ENCODE measurements at places on chromosomes 7 and 10.

- no peak for DNase-seq
These were observed 90.2 kb upstream of the FAM20C start for GRCh38 chr7:102047-102711.

- DNase-seq = no peak
These were observed 23.7 kb downstream of the PHTF2 start for GRCh38 chr7:77822269-77822668.

DNA sequence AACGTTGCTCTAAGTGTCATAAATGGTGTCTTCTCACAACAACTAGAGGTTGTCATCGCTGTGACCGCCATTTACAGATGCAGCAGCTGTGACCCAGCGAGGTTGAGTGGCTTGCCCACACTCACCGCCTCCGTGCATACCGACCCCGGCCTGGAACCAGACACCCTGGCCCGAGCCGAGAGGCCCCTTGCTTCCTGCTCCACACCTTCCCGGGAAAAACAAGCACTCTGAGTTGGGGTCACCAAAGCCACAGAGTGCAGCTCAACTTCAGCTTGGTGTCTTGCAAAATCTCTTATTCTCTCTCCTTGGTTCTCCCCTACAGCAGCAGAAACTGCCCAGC is 115.7 kb upstream of the PPP2R2D start:
- no peak for DNase-seq

DNA sequence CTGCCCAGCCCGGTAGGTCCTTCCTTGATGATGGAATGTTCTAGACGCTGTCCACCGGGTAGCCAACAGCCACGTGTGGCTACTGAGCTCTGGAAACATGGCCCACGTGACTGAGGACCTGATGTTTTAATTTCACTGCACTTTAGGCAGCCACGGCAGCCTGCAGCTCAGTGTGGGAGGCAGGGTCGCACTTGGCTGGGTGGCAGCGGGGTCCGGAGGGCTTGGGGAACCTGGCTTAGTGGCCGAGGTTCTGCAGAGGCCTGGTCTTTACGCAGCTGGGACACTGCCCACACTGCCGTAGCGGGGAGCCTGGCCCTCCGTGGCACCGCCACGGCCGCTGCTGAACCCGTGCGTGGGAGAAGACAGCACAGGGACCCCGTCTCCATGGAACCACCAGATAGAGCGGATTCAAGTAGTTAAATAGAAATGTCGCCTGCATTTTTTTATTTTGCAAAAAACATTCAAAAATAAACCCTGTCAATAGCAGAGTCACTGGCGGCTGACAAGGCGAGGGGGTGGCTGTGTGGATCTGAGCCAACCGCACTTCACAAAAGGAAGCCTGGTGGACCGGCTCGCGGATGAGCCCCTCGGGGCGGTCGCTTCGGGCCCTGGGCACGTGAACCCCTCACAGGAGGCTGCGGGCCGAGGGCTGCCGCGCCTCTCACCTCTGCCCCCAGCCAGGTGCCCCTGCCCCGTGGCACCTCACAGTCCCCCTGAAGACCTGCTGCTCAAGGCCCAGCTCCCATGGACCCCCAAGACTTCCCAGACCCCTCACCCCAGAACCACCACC is 25.6 kb upstream of the UTF1 start:
- DNase-seq = no peak

- DNase-seq = peak; percentile 47
These were observed 57.8 kb downstream of the LGI1 start for GRCh38 chr10:93815304-93816096.

DNA sequence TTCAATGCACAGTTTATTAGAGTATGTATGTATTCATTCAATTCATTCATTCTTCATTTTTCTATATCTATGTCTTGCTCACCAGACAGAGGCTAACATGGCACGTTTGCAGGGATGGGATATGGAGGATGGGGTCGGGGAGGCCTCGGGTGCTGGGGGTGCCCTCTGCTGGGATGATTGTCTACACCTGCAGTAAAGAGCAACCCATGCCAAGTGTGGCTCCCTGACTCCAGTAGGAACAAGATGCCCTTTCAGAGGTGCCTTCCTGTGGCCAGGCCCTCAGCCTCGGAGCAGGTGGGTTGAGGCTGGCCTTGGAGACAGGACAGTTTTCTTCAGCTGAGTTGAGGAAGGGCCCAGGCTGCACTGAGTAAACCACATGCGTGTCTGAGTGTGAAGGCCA is 157.2 kb downstream of the SH2D4B start:
- DNase-seq = no peak

DNA sequence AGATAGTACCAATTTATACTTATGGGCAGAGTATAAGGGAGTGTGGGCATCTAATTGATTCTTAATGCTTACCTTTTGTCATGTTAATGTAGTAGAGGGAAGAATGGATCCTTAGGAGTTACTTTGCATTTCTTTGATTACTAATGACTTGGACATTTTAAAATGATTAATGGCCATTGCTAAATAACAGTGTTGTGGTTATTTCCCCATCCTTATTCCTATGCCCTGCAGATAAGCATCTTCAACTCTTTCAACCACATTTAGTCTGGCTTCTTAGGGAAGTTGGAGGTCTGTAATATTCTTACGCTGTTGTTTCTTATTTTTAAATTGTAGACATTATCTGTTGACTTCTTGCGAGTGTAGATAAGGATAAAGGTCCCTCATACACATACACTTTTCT is 37.2 kb downstream of the KAT6B start:
- DNase-seq = no peak

GRCh38 chr7:140649556-140650205 is 9.1 kb upstream of the DENND2A start:
- DNase-seq = no peak

- DNase-seq = no peak
These were observed 2.1 kb downstream of the CPED1 start for GRCh38 chr7:120990468-120991118.

DNA sequence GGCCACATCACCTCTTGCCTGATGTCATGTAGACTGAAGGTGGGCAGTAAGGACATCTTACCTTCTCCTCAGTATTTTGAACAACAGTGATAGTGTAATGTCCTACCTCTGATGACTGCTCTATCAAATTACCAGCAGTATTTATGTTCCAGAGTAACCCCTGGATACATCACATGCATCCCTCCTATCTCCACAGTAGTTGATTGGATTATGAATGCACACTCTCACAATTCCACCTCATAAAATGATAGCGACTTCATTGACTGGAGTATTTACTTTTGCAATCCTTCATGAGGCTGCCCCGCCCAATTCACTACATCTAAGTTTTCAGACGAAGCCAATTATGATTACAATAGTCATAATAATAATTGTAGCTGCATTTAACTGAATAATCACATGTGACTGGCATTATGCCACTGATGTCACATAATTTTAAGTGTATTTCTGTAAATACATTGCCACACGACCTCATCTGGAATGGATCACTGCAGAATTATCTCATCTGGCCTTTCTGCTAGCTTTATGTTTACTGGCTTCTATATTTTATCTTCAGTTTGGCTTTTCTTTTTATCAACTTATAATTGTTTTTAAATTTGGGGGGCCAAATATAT is 268.9 kb downstream of the SLC25A13 start:
- DNase-seq = no peak

Measured in Caki2 (cell line).